K562 (cell line): ENCODE measurements at places on chromosomes 7 and 10. TPM values are rescaled to one million over a fixed set of nuclear protein-coding genes. Genes with fewer than 3 reads are reported as not detected.

The TAC1 gene
- total RNA-seq, result not detected in 2 replicates

The NPY gene
- total RNA-seq, result not detected in 2 replicates

The BTAF1 gene
- 28.8 and 30.5 TPM in 2 replicates for total RNA-seq

The SFTPA1 gene
- total RNA-seq, result 3.5 and 5.2 TPM in 2 replicates

The RBM48 gene
- total RNA-seq, result 13.1 and 13.8 TPM in 2 replicates

The OR2A14 gene
- total RNA-seq, result not detected in 2 replicates

The GTPBP4 gene
- 113 and 128 TPM in 2 replicates for total RNA-seq

The ZDHHC4 gene
- total RNA-seq, result 54.1 and 58.7 TPM in 2 replicates

The IFIT1 gene
- total RNA-seq, result 0.09 and 0.25 TPM in 2 replicates

The PNLIPRP3 gene
- not detected in 2 replicates for total RNA-seq

The TMED4 gene
- total RNA-seq, result 44.5 and 44.6 TPM in 2 replicates

The SLC39A12 gene
- total RNA-seq, result not detected in 2 replicates

The POT1 gene
- 63.6 and 66.7 TPM in 2 replicates for total RNA-seq

The GET4 gene
- 83.3 and 89.9 TPM in 2 replicates for total RNA-seq

The GATA3 gene
- 0.24 and 0.25 TPM in 2 replicates for total RNA-seq

The NYAP1 gene
- 0.82 and 0.87 TPM in 2 replicates for total RNA-seq

The APBB1IP gene
- total RNA-seq, result 0.11 and 0.22 TPM in 2 replicates

The CCDC136 gene
- 23.7 and 26.5 TPM in 2 replicates for total RNA-seq

The ABCB4 gene
- 0.27 and 0.73 TPM in 2 replicates for total RNA-seq

The CYP3A4 gene
- 0.07 and 0.18 TPM in 2 replicates for total RNA-seq

The FGFBP3 gene
- total RNA-seq, result 3.0 TPM in 2 replicates

The CALHM3 gene
- not detected in 2 replicates for total RNA-seq

The BICC1 gene
- not detected in 2 replicates for total RNA-seq

The TBC1D12 gene
- 5.2 and 5.7 TPM in 2 replicates for total RNA-seq

The PNLIPRP1 gene
- 0.60 and 1.1 TPM in 2 replicates for total RNA-seq

The LIPM gene
- total RNA-seq, result not detected in 2 replicates

The FAM25G gene
- total RNA-seq, result not detected in 2 replicates

The TNKS2 gene
- total RNA-seq, result 13.5 and 15.2 TPM in 2 replicates

The COL13A1 gene
- not detected in 2 replicates for total RNA-seq

The OR6B1 gene
- total RNA-seq, result not detected in 2 replicates

The NUDT5 gene
- 124 and 136 TPM in 2 replicates for total RNA-seq

The SLC26A4 gene
- 0.54 and 0.55 TPM in 2 replicates for total RNA-seq

The VENTX gene
- total RNA-seq, result 0.55 and 0.69 TPM in 2 replicates

The GNAT3 gene
- total RNA-seq, result not detected in 2 replicates

The IDI2 gene
- total RNA-seq, result not detected in 2 replicates

The TAF3 gene
- 9.2 and 9.6 TPM in 2 replicates for total RNA-seq

The ASB10 gene
- total RNA-seq, result not detected in 2 replicates

The FEZF1 gene
- total RNA-seq, result not detected in 2 replicates
